Head of caudate nucleus (tissue), 42 donors: ENCODE measurements at places on chromosomes 1 and 21.

DNA sequence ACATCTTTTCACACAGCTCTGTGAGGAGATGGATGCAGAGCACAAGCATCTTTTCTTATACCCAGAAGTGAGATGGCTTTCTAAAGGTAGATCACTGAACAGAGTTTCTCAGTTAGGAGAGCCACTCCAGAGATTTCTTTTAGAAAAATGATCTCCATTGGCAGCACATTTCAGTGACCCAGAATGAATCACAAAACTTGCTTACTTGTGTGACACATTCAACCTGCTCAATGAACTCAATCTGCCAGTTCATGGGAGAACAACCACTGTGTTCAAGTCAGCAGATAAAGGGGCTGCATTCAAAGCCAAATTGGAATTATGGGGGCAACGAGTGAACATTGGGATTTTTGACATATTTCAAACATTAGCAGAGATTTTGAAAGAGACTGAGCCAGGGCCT lies 78.3 kb downstream of the UCHL5 start:
- no peak for DNase-seq

GRCh38 chr1:216178281-216178680 lies 245.0 kb downstream of the USH2A start:
- no peak for DNase-seq

DNA sequence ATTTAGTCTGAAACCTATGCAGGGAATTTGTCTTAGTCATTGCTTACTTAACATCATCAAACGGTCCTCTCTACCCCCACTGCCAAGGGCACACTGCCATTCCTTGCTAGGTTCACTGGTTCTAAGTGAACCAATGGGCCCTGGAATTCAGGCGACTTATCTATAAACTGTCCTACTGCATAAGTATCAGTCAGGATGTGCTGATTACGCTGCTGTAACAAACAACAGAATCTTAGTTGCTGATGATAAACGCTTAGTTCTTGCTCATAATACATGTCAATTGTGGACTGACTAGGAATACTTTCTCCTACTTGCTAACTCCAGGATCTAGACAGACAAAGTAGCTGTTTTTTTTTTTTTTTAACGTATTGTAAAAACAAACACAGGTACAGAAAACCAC lies 136.1 kb downstream of the PRDM2 start:
- no peak for DNase-seq

DNA sequence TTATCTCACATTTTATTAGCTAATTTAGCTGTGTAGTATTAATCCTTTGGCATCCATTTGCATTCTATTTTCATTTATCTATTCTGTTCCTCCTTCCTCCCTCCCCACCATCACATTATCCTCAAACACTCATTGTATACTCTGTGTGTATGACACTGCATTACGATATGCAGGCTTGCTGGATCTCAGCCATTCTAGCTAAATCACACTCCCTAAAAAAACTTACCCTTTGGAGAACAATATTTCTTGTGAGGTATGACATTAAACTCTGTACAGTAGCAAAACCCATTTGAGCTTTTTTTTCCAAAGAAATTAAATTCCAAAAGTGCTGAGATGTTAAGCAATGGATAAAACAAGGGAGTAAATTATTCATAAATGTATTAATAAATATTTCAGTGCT lies 11.4 kb upstream of the RAB3GAP2 start:
- no peak for DNase-seq

GRCh38 chr1:178057141-178057765 lies 36.7 kb upstream of the RASAL2 start:
- no peak for DNase-seq

GRCh38 chr21:44892095-44892494 lies 18.6 kb upstream of the PTTG1IP start:
- DNase-seq = no peak

- no peak for DNase-seq
These were observed 86.2 kb downstream of the SLC66A1 start for GRCh38 chr1:19398309-19398760.

DNA sequence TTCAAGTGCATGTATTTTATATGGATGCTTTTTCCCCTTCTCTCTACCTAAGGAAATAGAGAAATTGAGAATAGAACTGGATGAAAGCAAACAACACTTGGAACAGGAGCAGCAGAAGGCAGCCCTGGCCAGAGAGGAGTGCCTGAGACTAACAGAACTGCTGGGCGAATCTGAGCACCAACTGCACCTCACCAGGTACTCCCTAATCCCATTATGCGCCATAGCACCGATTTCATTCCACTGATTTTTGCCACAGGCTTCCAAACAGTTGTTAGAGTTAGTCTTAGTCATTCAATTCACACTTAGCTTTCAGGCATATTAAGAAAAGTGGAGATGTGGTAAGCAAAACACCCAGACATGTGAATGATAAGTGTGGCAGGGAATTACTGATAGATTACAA lies 122.8 kb downstream of the SDCCAG8 start:
- DNase-seq = no peak

DNA sequence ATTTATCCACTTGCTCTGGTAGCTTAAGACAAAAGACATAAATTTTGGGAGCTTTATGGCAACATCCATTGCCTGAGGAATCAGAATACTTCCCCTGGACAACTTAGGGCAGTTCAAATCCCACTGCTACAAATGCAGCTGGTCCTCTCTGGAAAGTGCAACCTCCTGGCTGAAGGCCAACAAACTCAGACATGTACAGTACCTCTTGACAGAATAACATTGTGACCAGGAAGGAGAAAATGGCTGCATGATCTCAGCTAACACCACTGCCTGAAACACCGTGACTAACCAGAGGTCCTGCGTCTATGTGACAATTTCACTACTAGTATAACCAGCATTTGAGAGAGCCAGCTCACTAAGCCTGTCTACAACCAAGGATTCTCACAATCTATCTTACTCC lies 218.9 kb downstream of the CRB1 start:
- DNase-seq = no peak

- peak; percentile 18 for DNase-seq
These were observed 4.3 kb upstream of the CPLANE2 start for GRCh38 chr1:16241221-16241708.

GRCh38 chr1:205416322-205416721 lies 5.5 kb downstream of the LEMD1 start:
- no peak for DNase-seq

- no peak for DNase-seq
These were observed 21.3 kb downstream of the SOAT1 start for GRCh38 chr1:179314928-179315327.

- DNase-seq = no peak
These were observed 538.6 kb upstream of the ADAMTS5 start for GRCh38 chr21:27505516-27505915.

DNA sequence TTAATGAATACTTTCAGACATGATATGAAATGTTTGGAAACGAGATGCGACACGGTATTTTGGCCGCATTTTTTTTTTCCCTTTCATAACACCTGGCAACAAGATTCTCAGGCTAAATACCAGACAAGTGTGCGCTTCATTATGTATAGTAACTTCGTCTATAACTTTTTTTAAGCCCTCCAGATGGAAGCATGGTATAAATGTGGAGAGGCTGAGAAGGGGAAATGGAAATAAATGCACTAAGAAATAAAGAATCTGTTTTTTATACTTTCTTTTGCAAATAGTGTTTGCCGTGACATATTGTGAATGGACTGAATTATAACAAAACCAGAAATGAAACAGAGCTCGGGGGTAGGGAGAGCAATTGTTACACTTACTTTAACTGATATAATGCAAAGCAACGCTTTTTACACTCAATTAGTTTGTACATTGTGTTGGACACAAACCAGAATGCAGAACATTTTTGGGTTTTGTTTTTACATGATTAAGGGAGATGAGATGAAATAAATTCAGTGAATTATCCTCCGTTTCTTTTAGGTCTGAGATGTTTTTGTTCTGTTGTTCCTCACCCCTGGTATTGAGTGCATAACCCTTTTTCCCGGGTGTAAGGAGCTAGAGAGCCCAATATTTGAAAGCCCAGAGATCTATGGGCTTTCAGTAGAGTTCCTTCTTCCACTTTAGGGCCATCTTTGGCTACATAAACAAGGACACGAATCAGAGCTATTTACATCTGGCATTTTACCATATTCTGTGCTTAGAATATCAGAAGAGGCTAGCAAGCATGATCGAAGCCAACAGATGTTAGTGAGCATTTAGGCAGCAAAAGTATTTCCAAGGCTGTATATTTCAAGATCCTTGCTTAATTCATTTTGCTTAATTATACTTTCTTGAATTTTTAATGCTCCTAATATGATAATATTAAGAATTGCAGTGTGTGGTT lies 478.0 kb downstream of the CAMTA1 start:
- no peak for DNase-seq

- DNase-seq = no peak
These were observed 37.0 kb downstream of the PKP1 start for GRCh38 chr1:201320168-201320788.

DNA sequence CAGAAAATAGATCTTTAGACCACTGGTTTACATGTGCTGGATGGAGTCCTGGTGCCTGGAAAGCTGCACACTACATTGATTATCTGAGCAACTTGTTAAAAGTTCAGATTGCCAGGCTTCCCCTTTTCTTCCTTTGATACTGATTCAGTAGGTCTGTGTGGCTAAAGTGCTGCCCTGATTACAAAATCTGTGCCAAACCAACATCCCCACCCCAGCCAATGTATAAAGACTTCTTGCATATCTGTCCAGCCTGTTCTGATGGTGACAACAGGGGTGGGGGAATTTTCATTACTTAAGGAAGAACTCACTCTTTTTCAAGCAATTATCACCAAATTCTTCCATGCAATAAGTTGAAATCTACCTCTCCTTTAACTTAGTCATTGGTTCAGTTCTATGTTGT lies 135.5 kb downstream of the TNFSF18 start:
- DNase-seq = no peak

GRCh38 chr1:39694026-39694425 lies 2.8 kb upstream of the HPCAL4 start:
- no peak for DNase-seq

- DNase-seq = no peak
These were observed 10.2 kb downstream of the YBX1 start for GRCh38 chr1:42692461-42692860.

- DNase-seq = no peak
These were observed 310.3 kb upstream of the SGIP1 start for GRCh38 chr1:66223681-66224080.

- DNase-seq = no peak
These were observed 101.1 kb downstream of the MACF1 start for GRCh38 chr1:39305555-39305954.

DNA sequence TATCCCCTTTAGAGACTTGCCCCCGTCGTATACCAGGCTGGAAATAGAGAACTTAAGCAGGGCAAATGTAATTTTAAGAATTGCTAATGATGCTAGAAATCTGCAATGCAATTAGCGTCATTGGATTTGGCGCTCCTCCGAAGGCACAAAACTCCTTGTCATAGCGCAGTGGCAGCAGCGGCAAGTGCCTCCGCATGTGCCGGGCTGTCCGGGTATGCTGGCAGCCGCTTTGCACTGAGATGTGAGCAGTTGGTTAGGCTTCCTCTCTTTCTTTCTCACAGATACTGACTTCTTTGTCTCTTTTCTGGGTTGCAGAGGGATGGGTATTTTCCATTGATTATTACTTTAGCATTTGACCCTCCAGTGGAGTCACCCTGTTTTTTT lies 193.4 kb upstream of the LMO4 start:
- peak; percentile 59 for DNase-seq

DNA sequence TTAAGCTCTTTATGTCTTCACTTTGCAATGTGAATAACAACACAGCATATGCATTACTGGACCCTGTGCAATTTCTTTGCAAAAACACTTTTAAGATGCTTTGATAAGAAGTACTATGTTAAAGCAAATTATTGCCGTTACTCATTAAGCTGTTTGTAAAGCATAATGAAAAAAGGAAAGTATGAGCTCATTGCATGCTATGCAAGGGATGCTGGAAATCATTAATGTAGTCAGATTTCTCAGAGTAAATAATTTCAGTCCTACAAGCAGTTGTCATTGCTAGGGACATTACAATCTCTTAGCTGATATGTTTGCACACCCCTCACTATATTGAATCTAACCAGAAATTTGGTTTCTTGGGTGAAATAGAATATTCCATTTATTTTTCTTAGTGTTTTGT lies 982.5 kb upstream of the ADGRL2 start:
- no peak for DNase-seq

GRCh38 chr1:184504040-184504954 lies 117.5 kb downstream of the C1orf21 start:
- no peak for DNase-seq

DNA sequence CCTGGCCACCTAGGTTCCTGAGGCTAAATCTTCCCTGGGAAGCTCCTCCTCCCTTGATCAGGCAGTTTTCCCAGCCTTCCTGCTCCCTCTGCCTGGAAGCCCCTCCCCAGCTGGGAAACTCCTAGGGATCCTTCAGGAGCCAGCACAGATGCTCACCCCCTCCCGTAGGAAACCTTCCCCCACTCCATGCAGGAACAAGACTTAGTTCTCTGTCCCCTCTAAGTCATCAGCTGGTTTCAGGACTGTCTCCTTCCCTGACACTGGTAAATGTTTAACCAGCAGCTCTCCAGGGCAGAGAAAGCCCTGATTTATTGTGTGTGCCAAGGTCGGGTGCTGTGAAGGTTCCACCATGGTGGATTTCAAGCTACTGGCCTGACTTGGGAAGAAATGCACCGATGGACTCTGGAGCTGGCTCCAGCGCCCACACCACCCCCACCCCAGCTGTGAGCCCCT lies 25.0 kb downstream of the TTC39A start:
- no peak for DNase-seq

DNA sequence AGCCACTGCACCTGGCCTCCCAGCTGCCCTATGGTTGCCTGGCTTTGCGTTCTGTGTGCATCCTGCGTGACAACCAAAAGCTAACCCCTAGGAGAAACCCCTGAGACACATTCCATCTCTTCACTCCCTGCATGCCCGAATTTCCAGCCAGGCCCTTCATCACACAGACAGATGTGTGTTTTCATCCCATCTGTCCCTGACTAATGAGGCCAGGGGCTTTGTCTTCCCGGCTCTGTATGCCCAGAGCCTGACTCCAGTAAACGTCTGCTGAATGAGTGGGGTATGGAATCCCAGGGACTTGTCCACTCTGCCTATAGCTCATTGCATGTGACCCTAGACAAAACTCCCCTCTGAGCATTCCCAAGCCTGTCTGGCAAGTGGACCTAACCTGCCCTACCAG lies 9.6 kb downstream of the ESPN start:
- DNase-seq = no peak

DNA sequence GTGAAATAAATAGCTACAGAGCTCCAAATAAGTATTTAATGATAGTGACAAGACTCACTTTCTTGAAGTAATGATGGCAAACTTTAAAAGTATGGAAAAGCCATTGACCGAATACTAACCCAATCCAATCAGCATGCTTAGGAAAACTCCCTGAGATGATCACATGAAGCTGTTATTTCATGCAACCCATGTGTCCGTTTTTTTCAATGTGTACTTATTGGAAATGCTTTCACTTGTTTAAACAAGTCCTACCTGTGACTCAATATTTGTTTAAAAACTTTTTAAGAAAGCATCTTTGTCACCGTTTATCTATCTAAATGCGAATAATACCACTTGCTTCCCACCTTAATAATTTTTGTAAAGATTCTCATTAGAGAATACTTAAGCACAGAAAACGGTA lies 185.8 kb downstream of the NRIP1 start:
- no peak for DNase-seq
